ENCODE measurements at places on chromosomes 13 and 19.
A peak's percentile ranks its signal among the peaks of the same experiment; 100 is the strongest.

GRCh38 chr13:40697711-40698110 lies 31.3 kb upstream of the FOXO1 start:
- DNase-seq = no peak

DNA sequence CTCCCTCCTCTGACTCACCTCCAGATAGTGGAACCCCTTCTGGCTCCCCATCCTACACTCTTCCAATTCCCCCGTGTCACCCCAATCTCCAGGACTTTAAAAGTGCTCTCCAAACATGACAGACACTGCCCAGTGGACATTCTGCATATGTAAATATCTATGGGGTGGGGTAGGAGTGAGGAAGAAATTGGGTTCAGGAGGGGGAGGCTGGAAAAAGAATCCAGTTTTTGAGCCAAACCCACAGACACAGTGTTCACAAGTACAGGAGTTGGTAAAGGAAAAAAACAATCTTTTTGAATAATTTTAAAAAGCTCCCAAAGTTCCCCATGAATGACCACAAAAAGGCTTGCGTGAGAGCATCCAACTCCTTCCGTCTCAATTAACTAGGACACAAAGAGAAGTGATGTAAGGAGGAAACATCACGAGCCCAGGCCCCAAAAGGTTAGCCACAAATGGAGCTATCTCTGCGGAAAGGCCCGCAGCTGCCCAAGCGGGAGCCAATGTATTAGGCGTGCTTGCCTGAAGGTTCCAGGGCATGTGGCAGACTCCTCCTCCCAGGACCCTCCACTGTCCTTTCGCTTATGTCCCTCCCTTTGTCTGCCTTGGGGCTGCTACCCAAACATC lies 18.0 kb downstream of the ZC3H4 start:
- peak; percentile 43 for DNase-seq

DNA sequence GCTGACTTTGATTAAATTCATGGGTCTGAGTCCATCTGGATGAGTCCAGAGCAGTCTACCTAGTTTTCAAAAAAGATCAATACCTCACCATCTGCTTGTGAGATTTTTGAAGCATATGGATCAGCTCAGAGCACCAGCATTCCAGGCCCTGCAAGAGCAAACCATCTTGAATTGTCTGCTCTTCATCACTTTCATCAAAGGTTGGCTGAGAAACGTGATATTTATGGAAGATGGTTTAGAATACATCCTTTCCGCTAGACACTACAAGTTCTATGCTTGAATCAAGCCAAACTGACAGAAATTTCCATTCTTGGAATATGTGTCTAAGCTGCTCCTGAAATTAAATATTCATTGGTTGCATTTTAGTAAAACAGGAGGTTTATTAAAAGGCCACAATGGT lies 190.3 kb downstream of the KCNRG start:
- no peak for DNase-seq

DNA sequence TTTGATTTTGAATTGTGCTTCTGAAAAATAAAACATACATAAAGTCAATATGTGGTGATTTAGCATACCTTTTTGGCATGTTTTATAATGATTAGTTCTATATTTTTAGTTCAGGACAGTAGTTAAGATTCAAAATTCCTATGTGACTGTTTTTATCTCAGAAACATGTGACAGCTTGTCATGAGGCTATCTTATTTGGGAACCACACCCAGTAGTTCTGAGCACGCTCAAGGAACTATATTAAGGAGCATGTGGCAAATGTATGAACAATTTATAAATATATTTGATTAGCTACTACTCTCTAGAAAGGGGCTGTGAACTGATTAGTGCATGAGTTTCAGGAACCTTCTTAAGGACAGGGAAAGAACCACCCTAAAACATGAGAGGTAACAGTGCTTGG lies 38.8 kb downstream of the FGF9 start:
- no peak for DNase-seq

DNA sequence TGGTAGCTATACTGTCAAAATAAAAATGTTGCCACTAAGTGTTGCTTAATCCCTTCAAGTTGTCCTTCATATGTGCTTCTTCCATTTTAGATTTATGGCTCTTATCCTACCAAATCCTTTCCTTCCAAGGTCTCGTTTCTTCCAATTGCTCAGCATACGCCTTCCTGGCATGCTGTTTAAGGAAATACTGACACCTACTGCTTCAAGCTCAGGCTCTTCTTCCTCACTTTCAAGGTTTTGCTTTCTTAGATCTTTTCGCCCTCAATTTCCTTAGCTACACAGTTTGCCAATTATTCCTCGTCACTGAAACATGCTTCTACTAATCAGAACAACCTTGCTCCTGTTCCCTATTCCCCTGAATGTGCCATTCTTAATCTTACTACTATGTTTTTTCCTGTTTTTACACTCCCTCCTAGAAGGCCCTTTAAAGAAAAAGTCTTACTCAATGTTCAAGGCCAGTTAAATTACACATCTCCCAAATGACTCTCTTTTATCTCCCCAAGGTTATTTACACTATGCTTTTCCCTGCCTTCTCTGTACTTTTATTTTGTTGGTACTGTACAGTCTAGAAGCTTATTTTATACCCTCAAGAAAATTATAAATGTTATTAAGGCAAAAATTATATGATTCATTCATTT lies 343.1 kb downstream of the MZT1 start:
- no peak for DNase-seq

GRCh38 chr19:4554717-4555116 lies 4.8 kb downstream of the SEMA6B start:
- DNase-seq = no peak

DNA sequence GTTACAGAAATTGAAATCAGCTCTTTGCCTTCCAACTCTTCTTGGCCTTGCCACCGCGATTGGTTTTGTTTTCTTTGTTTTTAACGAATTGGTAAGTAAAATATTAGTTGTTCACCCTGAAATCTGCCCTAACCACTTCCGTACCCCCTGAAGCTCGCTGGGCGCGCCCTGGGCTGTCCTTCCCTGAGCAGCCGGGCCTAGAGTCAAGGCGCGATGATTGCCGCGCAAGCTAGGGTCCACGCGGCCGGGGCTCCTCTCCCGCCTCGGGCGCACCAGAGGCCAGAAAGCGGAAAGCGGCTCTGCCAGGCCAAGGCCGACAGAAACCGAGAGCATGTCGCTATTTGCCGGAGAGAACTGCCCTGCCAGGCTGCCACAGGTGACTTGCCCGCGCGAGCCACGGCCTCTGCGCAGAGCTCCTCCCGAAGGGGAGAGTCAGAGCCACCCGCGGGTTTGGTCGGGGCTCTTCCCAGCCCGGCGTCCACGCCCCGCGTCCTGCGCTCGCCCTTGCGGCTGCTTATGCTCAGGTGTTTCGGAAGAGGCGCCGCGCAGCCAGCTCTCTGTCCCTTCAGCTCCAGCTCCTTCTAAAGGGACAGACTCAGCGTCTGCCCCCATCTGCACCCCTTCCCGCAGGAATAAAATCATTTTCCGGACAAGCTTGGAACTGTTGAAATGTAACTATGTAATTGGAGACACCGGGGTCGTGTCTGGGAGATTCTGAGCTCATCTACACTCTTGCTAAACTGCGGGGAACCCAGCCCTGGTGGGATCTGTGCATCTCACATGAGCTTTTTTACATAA lies 6.6 kb upstream of the CDX2 start:
- no peak for DNase-seq

DNA sequence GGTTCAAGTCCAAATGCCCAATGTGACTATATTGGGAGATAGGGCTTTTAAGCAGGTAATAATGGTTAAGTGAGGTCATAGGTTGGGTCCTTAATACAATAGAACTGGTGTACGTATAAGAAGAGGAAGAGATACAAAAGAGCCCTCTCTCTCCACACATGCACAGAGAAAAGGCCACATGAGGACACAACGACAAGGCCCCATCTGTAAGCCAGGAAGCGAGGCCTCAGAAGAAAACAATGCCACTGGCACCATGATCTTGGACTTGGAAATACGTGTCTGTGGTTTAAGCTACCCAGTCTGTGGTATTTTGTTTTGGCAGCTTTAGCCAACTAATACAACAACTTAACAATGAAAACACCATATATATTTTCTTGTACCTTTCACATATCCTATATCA lies 23.4 kb upstream of the RFC3 start:
- DNase-seq = no peak

DNA sequence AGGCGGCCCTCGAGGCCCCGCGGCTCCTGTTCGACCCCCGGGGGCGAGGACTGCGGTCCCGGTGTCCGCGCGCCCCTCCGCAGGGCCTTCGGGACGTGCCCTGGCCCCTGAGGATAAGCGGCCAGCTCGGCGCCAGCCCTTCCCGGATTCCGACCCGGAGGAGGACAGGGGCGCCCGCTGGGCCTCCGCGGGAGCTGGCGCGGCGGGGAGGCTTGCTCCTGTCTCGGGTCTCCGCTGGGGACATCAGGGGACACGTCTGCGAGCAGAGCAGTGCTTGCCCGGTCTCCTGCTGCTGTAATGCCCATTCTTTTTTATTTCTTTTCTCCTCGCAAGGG lies 829 bp downstream of the B3GLCT start:
- DNase-seq = peak; percentile 36

- no peak for DNase-seq
Measured at GRCh38 chr13:67964986-67965385, 734.9 kb upstream of the PCDH9 start.

GRCh38 chr19:45794627-45795026 lies 2.0 kb upstream of the DMWD start:
- DNase-seq = no peak

DNA sequence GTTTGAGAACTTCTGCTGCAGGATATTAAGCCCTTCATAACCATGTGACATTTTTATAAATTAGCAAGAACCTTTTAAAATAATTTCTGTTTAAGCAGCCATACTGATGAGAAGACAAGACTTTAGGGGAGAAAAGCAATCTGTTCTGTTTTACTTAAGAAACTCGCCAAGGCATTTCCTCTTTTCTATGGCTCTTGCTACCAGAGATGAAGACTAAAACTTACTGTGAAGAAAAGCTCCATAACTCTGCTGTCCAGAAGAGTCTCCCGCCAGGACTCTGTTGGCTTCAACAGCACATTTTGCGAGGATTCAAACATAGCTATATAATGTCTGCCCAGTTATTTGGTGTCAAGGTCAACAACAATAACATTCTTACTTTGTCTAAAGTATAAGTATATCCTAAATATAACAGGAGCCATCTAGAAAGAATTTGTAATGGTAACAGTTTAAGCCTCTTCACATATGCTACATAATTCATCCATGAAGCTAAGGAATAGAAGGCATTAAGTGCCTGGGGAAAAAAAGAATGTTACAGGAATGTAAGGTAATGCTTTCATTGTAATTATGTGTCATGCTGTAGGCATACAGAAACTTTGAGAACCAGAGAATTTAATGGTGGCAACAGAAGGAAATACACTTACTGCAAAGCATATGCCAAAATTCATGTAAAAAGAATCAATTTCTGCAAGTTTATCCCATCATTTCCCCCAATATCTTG lies 53.2 kb upstream of the EEF1AKMT1 start:
- no peak for DNase-seq

DNA sequence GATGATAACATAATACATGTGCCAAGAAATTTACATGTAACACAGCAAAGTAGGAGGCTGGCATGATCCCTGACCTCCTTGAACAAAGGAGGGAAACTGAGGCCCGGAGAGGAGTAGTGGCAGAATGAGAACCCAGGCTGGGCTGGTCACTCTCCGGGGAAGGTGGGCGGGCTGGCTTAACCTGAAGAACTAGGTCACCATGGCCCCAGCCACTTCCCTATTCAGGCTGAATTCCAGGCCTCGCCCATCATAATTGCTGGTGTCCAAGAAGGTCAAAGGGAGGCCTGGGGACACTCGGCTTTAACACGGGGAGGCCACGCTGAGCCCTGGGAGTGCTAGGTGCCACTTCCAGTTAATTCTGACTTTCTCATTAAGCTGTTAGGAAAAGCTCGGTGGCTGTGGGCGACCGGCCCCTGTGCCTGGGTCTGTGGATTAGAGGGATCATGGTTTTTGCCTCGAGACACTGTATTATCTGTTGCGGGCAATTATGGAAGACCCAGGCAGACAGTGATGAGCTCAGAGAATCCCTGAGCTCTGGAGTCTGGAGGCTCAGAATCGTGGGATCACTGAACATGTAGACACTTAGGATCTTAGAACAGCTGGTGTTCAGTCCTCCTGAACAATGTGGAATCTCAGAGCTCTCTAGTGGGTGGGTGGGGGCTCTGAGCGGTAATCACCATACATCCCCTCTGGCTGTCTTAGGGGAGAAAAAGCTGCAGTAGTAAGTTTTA lies 5.0 kb upstream of the TINCR start:
- DNase-seq = no peak

DNA sequence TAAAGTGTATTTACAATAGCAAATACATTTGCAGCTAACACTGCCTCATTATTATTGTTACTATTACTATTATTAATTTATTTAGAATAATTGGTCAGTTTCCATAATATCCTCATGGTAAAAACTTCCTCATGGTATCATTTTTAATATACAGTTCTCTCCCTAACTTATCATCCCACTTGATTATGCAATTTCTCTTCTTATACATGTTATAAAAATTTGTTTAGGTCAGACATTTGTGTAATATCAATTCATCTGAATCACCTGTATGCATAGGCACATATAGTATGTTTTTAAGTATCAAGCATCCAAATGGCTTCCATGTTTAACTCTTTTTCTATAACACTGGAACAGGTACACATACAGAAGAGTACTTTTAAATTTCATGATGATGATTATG lies 210.8 kb upstream of the STARD13 start:
- DNase-seq = no peak

- DNase-seq = no peak
Measured at GRCh38 chr19:49818649-49819370, 721 bp downstream of the MED25 start.

- DNase-seq = no peak
Measured at GRCh38 chr13:40490086-40490758, 176.2 kb downstream of the FOXO1 start.

- DNase-seq = no peak
Measured at GRCh38 chr13:48902368-48902767, 73.3 kb upstream of the FNDC3A start.

All from activated CD4-positive, alpha-beta T cell treated with anti-CD3 and anti-CD28 coated beads, Interleukin-2, amount 50 U/mL, for 16 hours (primary cell).